CD4-positive, alpha-beta T cell treated with Interleukin-15 for 4 hours (primary cell): ENCODE measurements at places on chromosomes 6 and 20.

DNA sequence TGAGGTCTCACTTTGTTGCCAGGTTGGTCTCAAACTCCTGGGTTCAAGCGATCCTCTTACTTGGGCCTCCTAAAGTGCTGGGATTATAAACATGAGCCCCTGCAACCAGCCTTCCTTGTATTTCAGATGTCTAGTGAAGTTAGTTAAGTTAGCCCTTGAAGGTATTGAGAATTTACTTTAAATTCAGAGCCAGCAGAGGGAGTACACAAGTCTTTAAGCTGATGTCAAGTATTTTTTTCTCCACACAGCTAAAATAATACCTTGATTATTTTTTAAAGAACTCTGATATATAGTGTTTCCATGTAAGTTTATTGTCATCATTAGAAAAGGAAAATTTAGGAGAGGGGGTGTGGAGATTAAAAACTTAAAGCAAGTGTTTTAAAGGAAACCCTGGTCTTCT is 9.8 kb downstream of the FOXO3 start:
- no peak for DNase-seq

GRCh38 chr6:100686216-100686615 is 194.9 kb downstream of the ASCC3 start:
- no peak for DNase-seq

DNA sequence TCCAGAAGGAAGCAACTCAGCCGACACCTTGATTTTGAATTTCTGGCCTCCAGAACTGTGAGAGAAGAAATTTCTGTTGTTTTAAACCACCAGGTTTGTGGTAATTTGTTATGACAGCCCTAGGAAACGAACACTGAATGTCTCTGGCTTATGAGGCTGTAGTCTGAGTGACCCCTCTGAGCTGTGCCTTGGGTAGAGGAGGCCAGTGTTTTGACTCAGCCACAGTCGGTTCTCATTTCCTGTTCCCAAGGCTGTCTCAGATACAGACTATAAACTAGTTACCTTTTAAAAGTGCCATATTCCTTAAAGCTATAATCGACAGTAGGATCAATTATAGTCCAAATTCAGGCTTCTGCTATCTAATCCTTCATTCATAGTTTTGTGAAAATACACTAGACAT is 391.2 kb upstream of the MAP3K7 start:
- DNase-seq, result no peak

DNA sequence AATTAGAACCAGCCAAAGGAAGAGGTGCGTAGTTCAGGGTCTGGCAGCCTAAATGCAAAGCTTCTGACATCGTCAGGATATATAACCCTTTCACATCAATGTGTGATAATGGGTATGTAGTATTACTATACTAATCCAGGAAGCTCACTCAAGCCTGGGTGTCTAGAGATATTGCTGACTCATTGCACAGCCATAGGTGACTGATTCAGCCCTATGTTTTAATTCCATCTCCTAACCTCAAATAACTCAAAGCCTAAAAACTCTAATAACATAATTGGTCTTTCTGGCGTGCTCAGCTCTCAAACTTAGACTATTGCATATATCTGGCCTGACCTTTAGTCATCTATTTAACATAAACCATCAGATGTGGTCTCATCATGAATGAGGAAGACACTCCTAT is 658.4 kb downstream of the TBC1D32 start:
- DNase-seq, result no peak

DNA sequence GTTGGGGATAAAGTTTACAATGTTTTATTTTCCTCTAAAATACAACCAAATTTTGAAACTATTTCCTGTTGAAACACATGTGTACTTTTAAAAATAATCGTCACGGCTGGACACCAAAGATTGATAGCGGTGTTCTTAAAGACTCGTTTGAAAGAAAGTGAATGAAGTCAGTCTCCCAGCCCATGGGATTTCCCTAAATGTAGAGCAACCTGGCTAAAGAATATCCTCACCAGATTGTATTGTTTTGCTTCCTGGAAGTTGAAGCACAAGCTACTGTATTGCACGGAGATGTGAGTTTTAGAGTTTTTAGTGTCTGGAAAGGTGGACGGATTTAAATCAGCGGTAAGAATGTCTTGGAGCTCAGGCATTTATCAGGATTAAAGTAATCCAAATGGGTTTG is 189.5 kb downstream of the THBS2 start:
- no peak for DNase-seq

DNA sequence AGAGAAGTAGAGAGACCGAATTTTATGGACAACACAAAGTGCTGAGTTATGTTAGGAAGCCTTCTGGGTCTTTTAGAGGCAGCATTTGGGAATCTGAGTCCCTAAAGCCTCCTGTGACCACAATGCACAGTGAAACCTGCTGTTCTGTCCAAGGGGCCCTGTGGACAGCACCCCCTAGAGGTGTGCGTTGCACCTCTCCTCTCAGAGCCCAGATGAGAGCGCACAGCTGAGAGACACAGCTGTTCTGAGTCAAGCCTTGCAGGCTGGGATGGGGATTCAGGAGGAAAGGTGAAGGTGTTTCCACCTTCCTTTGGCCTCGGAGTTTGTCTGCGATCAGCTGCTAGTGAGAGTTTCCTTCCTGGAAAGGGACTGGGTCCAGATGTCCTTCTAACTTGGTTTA is 13.0 kb downstream of the PCK1 start:
- DNase-seq, result no peak

GRCh38 chr6:31948753-31949413 is 3.0 kb downstream of the CFB start:
- no peak for DNase-seq

GRCh38 chr20:17752459-17752858 is 52.7 kb downstream of the BANF2 start:
- no peak for DNase-seq

- no peak for DNase-seq
Observed at GRCh38 chr6:109170333-109170732, 75.0 kb downstream of the CEP57L1 start.

GRCh38 chr20:8601542-8601912 is 467.4 kb upstream of the PLCB4 start:
- no peak for DNase-seq

GRCh38 chr6:93272211-93272610 is 147.1 kb downstream of the EPHA7 start:
- DNase-seq, result no peak
